Hippocampal formation (tissue), 2 donors: ENCODE measurements at places on chromosomes 4 and X.
A peak's percentile ranks its signal among the peaks of the same experiment; 100 is the strongest.

DNA sequence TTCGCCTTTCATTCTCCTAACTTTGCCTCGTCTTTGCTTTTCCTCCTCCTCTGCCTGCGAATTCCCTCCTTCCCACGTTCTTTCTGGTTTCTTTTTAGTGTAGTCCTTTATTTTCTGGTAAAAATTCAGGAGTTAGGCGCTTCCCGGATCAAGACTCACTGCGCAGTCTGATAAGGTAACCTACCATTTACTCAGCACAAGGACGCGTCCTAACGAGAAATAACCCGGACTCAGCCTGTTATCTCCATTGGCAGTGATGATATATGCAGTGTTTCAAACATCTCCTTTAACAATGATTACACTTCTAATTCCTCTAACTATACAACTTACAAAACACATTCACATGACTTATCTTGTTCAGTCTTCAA, 357 bp upstream of the ETNPPL start:
- DNase-seq: no peak

- DNase-seq: no peak
These were observed 139.1 kb downstream of the ARX start for GRCh38 chrX:24876530-24877287.

GRCh38 chr4:57314636-57315035, 204.5 kb upstream of the IGFBP7 start:
- DNase-seq: no peak

GRCh38 chrX:39227371-39227770, 426.1 kb downstream of the MID1IP1 start:
- no peak for DNase-seq

- no peak for DNase-seq
These were observed 138.2 kb downstream of the EMCN start for GRCh38 chr4:100379583-100380105.

- DNase-seq: no peak
These were observed 18.2 kb downstream of the RGS12 start for GRCh38 chr4:3311095-3311372.

DNA sequence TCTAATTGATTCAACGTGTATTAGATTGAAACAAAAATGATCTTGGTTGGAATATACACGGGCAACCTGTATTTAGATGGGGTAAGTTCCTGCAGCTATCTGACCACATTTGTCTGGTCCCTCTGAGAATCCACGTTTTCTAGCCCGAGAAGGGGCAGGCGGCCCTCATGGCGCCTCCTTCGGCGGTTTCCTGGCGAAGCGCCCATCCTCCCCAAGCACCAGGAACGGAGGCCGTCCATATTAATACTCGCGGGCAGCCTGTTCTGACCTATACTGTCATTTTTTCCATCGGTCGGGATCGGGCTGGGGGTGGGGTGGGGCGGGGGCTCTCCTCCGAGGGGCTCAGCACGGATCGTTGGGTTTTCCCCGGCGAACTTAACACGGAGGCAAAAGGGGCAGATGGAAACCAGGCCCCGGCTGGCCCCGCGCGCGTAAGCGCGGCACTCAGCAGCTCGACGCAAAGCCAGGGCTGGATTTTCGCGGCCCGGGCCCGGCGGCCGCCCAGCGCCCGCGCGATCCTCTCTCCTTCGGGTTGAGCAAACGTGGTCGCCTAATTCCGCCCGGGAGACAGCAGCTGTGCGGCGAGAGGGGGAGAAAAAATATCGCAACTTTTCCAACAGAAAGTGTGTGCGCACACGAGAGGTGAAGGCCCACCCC, 77.2 kb upstream of the BCOR start:
- DNase-seq: no peak

DNA sequence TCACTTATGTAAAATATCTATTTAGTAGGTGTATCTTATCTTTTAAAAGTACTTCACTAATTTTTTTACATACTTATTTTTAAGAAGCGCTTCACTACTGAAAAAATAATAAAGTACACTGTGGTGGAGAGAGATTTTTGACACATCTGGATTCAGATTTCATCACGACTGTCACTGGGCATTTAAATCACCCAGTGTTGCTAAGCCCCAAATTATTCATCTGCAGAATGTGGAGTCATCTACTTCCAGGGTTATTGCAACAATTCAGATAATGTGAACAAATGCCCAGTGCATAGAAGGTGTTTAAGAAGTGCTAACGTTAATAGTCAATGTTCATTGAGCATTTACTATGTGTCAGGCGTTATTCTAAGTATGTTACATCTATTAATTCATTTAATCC, 41.8 kb downstream of the AASDH start:
- DNase-seq: no peak

- DNase-seq: no peak
These were observed 23.9 kb downstream of the C4orf54 start for GRCh38 chr4:99633772-99634171.

GRCh38 chr4:132860976-132861375, 288.1 kb upstream of the PCDH10 start:
- DNase-seq: no peak

GRCh38 chr4:94743838-94744237, 13.9 kb upstream of the BMPR1B start:
- no peak for DNase-seq

GRCh38 chr4:53043055-53043454, 180.9 kb downstream of the RASL11B start:
- no peak for DNase-seq

- no peak for DNase-seq
These were observed 43.4 kb downstream of the TXK start for GRCh38 chr4:48090621-48091020.

- no peak for DNase-seq
These were observed 319.1 kb downstream of the PCDH19 start for GRCh38 chrX:100090931-100091330.

GRCh38 chr4:112897543-112897942, 151.9 kb upstream of the ANK2 start:
- DNase-seq: no peak

DNA sequence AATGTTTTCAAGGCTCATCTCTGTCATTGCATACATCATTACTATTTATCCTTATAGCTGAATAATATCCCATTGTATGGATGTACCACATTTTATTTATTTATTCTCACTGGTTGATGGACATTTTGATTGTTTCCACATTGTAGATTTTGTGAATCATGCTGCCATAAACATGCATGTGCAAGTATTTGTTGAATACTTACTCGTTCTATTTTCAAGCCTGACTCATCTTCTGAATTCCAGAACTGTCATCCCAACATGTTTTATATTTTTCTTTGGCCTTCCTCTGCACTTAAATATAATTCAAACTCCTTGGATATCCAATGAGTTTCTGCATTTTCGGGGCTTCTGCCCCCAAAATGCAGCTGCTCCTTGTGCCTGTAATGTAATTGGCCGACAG, 77.6 kb downstream of the MXRA5 start:
- no peak for DNase-seq

DNA sequence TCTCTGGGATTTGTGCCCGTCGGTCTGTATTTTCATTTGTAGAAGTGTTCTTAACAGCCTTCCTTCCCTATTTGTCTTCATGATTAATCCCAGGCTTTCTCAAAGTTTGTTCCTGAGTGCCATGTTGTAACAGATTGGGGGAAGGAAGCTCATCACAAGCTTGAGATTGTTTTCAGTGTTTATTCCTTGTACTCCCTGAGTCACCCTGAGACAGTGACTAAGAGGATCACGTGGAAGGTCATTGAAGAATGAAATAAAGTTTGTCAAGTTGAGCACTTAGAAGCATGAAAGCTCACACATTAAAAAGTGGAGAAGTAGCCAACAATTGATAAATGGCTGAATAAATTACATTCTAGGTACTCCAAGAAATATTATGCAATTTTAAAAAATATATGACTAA, 153.5 kb upstream of the FAM241A start:
- DNase-seq: no peak

DNA sequence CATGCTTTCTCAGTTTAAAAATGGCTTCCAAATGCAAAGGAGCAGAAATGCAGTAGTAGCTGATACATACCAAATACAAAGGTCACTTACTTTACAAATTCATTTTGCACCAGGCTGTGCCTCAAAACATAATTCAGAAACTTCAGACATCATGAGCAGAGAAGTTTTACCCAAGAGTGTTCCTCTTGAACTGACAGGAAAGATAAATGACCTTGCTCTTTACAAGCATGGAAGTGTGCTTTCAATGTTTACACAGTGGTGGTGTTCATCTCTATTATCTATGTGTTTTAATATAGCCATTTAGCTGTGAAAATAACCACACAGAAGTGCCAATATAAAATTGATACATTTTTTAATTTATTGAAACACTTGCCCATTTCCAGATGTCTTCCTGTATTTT, 383.4 kb downstream of the ANKRD50 start:
- DNase-seq: no peak

DNA sequence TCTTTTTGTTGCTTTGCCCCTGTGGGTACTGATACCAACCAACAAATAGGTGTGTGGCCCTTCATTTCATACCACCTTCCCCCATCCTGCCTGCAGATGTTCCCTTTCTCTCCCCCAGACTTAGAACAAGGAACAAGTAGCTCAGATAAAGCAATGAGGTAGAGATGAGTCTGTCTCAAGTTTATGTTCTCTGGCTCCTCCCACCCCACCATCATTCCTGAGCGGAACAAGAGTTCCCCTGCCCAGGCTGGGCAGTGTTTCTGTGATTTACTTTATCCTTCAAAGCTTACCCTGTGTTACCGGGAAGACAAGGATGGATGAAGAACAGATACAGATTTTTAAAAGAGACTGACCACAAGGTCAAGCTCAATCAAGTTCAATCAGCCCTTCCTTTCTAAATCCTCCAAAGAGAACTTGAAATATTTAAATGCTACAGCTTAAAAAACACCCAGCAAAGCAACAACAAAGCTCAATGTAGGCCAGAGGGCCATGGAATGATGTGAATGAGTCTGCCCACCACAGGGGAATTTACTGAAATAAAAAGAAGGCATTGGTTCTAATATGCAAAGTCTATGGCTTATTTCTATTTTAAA, 80.1 kb upstream of the UCP1 start:
- DNase-seq: no peak

DNA sequence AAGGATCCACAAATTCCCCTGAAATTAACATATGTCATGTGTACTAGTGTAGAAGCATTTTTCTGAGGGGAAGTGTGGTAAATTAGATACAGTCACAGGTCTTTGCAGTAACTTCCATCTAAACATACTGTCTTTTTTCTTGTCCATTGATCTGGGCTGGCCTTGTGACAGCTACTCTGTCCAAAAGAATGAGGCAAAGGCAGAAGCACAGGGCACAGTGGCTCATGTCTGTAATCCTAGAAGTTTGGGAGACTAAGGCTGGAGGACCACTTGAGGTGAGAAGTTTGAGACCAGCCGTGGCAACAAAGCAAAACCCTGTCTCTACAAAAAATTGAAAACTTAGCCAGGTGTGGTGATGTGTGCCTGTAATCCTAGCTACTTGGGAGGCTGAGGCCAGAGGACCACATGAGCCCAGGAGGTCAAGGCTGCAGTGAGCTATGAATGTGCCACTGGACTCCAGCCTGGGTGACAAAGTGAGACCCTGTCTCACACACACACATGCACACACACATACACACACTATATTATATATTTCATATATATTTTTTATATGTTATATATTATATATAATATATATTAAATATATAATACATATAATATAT, 47.6 kb downstream of the HAND2 start:
- no peak for DNase-seq

DNA sequence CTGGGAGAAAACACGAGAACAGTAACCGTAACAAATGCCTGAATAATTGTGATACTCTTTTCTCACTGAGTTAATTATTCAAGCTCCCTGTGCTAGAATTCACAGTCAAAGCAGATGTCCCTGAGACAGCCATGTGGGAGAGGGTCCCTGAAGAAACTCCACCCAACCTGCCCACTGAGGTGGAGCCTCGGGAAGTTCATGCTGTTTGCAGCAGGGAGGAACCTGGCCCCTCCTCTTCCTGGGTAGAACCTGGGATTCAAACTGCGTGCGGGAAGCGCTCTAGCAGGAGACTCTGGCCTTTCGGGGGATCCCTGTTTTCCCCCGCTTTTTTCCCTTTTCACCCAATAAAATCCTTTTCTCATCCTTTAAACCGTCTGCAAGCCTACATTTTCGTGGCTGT, 20.2 kb upstream of the RHOH start:
- DNase-seq: no peak

- DNase-seq: no peak
These were observed 435 bp downstream of the DCX start for GRCh38 chrX:111411557-111411956.

- DNase-seq: no peak
These were observed 548.7 kb upstream of the DIPK2B start for GRCh38 chrX:45749375-45749774.

DNA sequence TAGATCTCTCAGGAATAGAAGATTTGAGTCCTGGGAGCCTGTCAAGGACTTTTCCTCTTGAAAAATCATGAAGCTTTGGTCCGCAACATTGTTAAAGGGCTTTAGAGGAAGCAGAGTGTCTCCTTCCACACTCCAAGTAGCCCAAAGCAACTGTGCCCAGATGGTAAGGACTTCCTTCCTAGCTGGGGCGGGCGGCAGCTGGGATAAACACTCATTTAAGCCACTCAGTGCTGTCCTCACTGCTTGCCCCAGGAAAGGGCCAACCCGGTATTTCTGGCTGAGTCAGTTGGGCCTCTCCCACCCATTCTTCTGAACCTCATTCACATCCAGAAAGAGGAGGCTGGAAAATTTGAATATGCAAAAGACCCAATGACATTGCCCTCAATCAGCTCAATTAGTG, 144.3 kb downstream of the CHIC2 start:
- DNase-seq: no peak

DNA sequence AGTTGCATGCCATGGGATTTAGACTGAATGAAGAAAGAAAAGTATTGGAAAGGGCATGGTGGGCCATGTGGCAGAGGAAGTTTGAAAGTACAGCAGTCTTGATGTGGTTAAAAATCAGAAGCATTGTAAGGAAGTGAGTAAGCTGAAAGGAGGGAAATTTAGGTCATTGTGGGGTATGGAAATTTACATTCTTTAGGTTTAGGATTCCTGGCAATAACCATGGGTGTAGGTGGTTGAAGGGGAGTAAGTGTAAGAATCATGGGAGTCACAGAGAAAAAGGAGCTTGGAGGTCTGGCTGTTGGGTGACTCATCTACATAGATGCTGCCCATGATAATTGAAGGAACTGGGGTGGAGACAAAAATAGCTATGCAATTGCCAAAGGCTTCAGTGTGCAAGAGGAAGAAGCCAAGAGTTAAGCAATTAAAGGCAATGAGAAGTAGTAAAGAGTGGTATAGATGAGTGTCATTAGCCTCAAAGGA, 243.8 kb upstream of the LDB2 start:
- peak; percentile 31 for DNase-seq

GRCh38 chrX:74656079-74656745, 41.8 kb upstream of the RLIM start:
- no peak for DNase-seq

DNA sequence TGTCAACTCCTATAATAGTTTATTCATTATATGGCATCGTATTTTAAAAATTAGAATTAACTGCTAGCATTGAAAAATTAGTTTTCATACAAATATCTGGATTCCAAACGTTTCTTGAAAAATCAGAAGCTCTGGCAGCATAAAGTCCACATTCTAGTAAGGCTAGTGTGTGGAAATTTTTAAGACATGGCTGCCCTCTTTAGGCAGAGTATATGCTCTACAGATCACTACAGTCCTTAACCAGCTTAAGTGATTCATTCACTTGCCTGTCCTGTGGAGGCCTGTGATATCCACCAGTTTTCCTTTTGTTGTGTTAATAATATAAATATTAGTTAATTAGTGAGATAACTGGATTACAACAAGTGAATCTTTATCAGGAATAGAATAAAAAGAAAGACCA, 287.2 kb downstream of the OPHN1 start:
- peak; percentile 1 for DNase-seq

- no peak for DNase-seq
These were observed 162.5 kb downstream of the IL1RAPL2 start for GRCh38 chrX:104728456-104728855.

- no peak for DNase-seq
These were observed 380.8 kb downstream of the SPRY1 start for GRCh38 chr4:123777373-123777772.
